Inflammatory macrophage treated with lipopolysaccharide for 4 hours (primary cell): ENCODE measurements at places on chromosomes 5 and 9.

GRCh38 chr9:134835448-134835847 is 45.2 kb upstream of the FCN2 start:
- no peak for DNase-seq

DNA sequence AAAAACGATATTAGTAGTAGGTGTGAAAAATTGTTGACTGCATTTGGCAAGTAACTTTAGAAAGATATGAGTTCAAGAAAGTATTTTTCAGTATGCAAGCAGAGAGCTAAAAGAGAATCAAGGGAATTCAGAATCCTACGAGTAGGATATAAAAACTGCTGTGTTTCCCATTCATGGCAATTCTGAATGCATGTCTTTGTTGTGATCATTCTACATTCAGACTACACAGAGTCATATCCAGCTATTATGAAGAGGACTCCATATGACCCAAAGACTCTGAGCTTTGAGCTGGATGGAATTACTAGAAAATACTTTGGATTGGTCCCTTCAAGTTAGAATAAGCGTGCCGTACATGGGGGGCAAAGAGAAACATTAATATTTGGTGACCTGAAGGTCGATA is 12.0 kb downstream of the IFNE start:
- no peak for DNase-seq

DNA sequence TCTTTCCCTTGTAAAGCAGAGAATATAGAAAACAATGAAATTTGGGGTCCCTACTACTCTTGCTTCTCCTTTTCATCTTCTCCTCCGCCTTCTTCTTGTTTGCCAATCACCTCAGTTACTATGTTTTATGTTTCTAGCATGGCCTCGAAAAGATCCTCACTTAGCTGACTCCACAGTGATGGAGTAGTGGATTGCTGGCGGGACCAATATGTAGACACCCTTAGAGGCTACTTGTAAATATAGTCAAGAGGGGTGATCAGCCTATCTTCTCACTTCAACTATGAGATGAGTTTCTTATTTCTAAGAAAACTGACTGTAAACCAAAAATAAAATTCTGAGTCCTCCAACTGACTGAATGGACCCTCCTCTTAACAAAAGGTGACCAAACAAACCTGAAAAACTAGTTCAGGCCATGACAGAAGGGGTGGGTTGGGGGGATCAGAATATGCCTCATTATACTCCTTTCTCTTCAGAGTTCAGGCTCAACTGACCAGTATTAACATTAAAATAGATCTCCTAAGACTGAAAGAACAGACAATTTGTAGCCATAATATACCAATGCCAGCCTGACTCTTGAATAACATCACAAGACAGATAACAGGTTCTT is 829.0 kb downstream of the TLE4 start:
- DNase-seq: no peak

DNA sequence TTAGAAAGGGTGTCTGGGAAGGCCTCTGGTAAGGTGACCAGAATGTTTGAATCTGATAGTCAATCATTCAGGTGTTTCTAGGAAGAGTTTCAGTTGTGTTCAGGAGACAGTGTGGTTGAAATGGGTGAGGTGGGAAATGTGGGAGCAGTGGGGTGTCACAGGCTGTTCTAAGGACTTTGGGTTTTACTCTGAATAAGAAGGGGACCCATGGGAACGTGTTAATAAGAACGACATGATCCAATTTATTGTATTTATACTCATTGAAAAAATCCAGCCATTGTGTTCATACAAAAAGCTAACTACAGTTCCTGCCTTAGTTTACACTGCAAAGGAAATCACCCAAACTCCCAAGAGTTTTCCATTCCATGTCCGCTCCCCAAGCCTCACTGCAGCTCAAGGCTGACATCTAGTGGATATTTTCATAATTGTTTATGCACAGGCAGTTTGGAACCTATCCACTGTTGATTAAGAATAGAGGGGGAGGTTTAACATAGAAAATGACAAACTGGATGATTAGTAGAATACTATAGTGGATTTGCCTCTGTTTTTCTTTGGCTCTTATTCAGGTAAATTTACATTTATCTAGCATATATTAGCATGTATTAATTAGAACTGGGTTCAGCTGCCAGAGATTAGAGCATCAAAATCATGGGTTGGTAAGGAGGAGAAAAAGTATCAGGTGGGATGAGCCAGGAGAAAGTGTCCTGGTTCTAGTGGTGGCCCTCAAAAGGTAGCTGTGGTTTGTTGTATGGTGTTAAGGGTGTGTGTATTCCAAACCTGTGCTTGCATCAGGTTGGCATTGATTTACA is 17.7 kb downstream of the CAVIN4 start:
- peak; percentile 52 for DNase-seq

- DNase-seq: no peak
Measured at GRCh38 chr9:90458485-90458884, 184.1 kb downstream of the DIRAS2 start.

GRCh38 chr5:67490543-67491321 is 294.1 kb upstream of the CD180 start:
- no peak for DNase-seq

DNA sequence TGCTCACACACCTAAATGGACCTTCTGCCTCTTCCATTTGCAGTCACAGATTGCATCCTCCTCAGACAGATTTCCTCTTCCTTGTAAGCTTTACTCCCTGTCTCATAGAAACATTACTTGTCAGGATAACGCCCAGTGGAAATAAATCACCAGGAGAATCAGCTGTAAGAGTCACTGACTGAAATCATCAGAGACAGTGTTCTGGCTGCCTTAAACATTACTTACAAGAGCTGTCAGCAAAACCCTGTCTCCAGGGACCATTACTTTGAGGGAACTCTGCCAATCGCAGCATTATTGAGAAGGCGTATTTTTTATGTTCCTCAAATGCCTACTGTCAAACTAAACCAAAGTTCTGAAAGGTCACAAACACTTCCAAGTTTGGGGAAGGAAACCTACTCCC is 5.9 kb downstream of the DPYSL3 start:
- no peak for DNase-seq

- DNase-seq: no peak
Measured at GRCh38 chr5:161803-162110, 29.5 kb upstream of the LRRC14B start.

DNA sequence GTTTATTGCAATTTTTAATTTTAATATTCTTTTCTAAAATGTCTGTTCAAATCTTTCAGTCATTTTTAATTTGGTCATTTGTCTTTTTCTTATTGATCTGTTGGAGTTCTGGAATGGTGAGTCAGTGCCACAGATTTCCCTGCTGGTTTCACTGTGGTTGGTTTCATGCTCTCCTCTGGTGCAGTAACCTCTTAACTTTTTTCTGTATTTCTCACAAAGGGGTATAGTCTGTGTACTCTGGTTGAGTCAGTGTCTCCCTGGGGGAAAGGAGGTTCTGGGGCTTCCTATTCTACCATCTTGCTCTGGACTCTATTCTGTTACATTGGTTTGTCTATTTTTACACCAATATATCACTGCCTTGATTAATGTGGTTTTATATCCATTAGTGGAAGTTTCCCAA is 178.8 kb downstream of the CSNK1G3 start:
- no peak for DNase-seq

DNA sequence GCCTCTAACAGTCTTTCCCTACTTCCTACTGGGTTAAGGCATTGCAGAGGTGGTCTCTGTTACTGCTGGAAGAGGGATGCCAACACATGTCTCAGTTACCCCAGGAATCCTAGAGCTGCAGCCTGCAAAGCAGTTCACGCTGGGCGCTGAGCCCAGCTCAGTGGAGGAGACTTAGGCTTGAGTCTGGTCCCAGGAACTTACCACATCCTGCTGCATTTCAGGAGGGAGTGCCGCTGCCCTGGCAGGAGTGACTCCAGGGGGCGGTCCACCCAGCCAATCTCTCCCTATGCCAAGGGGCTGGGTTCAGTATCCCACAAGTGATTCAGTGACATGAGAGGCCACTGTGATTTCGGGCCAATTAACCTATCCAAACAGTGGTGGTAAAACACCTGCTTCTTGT is 7.6 kb downstream of the TTC16 start:
- no peak for DNase-seq

DNA sequence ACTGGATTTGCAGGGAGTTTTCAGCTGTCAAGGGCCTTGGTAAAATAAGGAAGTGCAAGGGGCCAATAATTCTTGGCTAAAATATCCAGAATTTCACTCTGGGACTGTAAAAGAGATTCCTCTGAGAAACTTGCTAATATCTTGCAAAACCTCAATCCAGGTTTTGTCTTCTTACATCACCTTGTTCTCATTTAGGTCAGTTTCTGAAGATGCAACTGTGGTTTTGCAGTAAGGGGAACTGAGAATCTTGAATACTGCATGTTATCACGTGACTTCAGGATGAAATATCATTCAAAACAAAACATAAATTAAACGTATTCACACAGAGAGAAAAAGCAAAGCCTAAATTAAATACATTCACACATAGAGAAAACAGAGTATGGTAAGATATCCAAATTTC is 35.0 kb upstream of the RIC1 start:
- DNase-seq: peak; percentile 84

GRCh38 chr5:90557871-90558270 is 726 bp upstream of the ADGRV1 start:
- no peak for DNase-seq

DNA sequence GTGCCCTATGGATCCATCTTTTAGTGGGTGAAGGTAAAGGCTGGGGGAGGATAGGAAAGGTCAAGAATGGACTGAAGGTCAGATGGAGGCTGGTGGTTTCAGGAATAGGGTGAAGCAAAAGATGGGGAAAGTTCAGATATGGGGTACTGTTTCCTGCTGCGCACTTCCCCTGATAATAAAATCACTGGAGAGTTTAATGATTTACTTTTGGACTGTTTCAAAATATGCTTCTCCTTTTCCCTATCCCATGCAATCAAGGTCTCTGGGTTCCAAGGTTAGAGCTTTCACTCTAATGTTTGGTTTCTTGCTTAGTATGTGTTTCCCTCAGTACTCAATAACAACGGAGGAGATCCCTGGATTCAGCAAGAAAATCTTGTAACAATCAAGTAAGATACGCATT is 10.8 kb upstream of the PPP3R2 start:
- no peak for DNase-seq

DNA sequence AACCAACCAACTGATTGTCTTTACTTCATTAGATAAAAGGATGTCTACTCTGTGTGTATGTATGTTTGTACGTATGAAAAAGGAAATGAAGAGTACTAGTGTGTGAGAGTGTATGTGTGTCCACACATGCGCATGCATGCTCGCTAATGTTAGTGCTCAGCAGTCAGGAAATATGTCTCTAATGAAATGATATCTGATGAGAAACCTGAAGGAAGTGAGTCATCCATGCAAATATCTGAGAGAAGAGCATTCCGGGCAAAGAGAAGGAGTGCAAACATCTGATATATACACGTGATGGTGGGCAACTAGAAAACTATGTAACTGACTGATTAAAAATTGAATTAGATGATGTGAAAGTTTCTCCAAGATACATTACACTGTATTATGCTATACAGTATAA is 29.6 kb upstream of the UGCG start:
- DNase-seq: no peak

GRCh38 chr9:136203408-136204144 is 1.4 kb downstream of the LHX3 start:
- no peak for DNase-seq

DNA sequence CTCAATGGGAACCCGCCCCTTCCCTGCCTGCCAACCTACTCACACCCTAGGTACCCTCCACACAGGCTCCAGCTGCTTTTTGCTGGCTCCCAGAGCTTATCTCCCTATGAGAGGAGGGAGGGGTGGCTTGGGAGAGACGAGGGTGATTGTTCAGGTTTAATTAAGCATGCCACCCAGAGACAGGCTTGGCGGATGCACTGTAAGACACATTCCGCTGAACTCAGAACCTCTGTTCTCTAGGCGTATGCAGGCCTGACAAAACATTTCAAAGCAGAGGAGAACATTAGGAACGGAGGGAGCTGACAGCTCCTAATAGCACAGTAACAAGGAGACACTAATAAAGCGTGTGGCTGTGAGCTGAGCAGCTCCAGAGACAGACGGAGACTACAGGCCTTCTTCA is 80.1 kb downstream of the TRIM32 start:
- no peak for DNase-seq

- DNase-seq: peak; percentile 87
Measured at GRCh38 chr5:76305269-76305668, 97.8 kb upstream of the IQGAP2 start.

DNA sequence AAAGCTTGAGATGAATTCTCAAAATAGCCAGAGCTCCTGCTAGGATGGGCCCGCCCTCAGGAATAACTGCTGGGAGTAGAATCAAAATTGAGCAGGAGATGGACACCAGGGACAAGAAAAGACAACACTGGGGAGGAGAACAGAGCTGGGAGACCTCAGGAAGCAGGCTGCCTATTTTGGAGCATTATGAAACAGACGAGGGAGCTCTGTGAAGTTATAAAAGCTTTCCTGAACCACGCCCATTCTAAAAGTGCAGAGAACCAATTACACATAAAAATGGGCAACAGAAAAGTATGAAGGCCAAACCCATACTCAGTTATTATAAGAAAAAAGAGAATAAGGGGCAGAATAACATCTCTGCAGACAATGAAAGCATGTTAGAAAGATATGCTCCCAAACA is 213.9 kb upstream of the TRPC7 start:
- no peak for DNase-seq

DNA sequence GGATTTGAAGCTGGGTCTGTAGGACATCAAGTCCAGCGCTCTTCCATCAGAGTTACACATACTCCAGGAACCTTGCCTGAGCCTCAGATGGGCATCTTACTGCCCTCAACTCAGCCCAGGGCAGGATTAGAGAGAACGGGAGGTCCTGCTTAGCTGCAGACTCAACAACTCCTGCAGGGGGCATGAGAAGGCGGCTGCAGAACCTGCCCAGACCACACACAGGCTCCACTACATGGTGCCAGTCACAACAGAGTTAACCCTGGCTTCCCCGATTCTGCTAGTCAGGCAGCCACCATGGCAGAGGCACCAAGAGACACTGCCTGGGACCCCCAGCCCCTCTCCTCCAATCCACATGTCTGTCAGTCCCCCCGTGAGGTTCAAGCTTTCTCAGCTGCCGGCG is 23.9 kb upstream of the CPLX2 start:
- DNase-seq: no peak

DNA sequence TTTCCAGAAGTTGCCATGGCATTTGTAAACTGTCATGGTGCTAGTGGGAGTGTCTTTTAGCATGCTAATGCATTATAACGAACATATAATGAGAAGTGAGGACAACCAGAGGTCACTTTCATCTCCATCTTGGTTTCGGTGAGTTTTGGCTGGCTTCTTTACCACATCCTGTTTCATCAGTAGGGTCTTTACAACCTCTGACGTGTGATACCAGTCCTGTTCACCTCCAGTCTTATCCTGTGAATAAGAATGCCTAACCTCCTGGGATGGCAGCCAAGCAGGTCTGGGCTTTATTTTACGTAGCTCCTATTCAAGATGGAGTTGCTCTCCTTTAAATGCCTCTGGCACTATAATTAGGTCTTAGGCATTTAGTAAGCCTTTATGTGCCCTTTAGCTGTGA is 20.4 kb upstream of the RFK start:
- DNase-seq: peak; percentile 16
